ENCODE measurements at places on chromosomes 3 and 15.

DNA sequence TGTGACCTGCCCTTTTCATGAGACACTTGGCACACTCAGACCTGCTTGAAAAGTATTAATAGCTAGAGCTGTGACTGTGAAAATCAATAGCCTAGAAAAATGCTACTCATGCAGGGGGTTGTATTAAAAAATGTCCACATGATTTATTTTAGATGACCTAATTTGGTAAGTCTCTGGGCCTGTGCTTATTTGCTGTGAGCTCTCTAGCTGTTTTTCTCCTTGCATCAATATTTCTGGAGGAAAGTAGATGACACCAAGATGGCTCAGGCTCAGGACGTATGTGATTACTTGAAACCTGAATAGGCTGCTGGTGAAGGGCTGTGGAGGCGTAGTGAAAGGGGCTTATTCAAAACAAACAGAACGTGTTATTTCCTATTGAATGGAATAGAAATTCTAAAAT is 29.5 kb downstream of the KCNAB1 start:
- DNase-seq, result no peak

- no peak for DNase-seq
Observed at GRCh38 chr3:8972639-8973038, 9.4 kb upstream of the RAD18 start.

DNA sequence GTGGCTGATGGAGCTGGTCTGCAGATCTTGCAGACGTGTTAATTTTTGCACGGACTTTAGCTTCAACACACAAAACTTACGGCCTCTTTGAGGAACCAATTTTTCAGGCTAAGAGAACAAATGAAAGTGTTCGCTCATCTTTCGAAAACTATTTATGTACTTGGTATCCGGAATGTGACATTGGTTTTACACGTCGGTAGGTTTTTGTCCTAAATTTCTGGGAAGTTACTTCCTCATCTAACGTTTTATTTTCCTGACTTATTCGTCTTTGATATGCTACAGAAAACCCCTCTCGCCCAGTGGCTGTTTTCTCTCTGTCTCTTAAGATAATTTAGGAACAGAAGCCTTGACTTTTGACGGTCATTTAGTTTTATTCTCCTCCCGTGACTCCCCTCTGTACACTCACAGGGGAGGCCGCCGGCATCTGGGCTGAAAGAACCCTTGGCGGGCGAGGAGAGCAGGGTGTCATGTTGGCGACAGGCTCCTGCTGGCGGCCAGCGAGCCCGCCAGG is 834 bp upstream of the GREM1 start:
- DNase-seq, result no peak

- DNase-seq, result peak; percentile 98
Observed at GRCh38 chr3:46228260-46229242, 13.7 kb upstream of the CCR3 start.

- no peak for DNase-seq
Observed at GRCh38 chr3:14118400-14119381, 6.0 kb downstream of the CHCHD4 start.

GRCh38 chr3:113712129-113712528 is 15.7 kb upstream of the USF3 start:
- no peak for DNase-seq

GRCh38 chr3:188627652-188628051 is 473.7 kb downstream of the LPP start:
- no peak for DNase-seq

DNA sequence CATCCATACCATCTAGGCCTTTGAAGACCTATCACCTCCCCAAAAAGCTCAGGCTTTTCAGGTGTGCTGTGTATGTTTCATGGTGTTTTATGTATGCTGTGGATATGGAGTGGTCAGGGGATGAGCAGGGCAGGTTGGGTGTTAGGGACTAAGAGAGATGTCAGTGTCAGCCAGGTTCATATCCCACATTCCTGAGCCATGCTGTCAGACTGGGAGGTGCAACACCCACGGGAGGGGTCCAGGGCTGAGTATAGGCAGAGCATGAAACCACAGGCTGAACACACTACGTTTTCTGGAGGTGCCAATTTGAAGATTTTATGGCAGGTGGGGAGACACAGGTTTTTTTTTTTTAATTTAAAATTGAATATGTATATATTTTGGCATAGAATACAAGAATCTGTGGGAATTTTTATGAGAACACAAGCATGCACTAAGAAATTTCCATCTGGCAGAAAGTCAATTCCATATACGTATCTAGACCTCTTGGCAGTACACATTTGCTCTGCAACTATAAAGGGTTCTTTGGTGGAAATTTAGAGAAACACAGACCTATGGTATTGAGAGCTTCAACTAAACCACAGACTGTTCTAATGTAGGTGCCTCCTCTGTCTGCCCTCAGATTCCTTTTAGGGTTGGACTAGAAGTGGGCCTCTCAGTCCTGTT is 101.9 kb upstream of the RNU6-1 start:
- DNase-seq, result no peak

- no peak for DNase-seq
Observed at GRCh38 chr3:43390255-43390588, 103.9 kb downstream of the SNRK start.

DNA sequence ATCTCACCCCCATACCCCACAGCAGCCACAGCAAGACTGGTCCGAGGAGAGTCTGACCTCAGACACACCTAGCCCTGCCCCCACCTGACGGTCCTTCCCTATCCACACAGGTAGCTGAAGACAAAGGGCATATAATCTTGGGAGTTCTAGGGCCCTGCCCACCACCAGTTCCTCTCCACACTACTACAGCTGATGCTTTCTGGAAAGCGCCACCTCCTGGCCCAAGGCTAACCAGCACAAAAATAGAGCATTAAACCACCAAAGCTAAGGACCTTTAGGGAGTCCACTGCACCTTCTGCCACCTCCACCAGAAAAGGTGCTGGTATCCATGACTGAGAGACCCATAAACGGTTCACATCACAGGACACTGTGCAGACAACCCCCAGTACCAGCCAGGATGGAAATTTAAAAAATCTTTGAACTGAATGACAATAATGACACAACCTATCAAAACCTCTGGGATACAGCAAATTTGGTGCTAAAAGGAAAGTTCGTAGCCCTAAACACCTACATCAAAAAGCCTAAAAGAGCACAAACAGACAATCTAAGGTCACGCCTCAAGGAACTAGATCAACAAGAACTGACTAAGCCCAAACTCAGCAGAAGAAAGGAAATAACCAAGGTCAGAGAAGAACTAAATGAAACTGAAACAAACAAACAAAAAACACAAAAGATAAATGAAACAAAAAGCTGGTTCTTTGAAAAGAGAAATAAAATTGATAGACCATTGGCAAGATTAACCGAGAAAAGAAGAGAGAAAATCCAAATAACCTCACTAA is 122.1 kb upstream of the TPRG1 start:
- DNase-seq, result no peak

DNA sequence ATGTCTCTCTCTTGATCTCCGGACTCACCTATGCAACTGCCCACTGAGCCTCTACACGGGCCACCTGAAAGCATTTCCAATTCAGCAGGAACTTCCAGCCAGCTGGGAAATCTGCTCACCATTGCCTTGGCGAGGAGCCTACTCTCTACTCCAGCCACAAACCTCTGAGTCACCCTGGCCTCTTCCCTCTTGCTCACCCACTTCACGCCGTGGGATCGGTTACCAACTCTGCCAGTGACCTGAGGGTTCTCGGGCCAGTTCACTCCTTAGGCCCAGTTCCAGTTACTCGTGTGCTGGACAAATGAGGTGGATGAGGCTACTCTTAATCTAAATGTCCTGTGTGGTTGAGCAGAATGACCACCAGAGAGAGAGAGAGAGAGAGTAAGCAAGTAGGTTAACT is 70.1 kb downstream of the CEMIP start:
- no peak for DNase-seq

GRCh38 chr15:66221126-66221525 is 32.4 kb downstream of the MEGF11 start:
- no peak for DNase-seq

DNA sequence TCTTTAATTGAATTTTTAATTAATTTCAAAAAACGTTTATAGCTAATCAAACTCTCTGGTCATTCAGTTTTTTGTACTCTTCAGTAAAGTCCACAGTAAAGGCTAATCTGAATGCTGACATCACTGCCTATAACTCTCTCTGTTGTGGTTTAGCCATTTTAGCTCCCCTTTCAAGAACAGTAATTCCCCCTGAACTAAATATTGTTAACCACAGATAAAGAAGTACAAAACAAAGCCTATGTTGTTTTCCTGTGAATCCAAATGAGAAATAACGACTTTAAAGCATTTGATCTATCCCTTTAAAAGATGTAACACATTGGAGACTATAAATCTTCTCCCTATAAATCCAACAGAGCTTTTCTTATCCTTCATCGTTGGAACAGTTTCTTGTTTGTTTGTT is 94.2 kb downstream of the ZBTB20 start:
- DNase-seq, result no peak

GRCh38 chr3:46186471-46187340 is 21.4 kb downstream of the CCR1 start:
- DNase-seq, result peak; percentile 88

DNA sequence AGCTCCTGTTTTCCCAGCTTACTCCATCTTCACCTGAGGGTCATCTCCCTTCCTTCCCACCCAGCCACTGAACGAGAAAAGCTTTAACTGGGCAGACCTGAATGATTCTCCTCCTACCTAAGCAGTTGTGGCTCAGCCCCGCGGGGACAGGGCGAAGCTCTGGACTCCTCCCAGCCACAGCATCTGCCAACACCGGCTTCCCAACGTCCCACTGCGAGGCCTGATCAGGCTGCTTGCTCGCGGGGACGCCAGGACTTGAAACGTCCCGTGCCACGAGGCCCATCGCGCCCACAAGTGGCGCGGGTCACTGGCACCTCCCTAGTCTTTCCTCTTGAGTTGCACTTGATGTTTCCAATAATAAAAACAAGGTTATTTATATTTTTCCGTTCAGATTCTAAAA is at the start of gene SPATA16:
Gene SPATA16 (minus strand): TSS at position 250 of the 400 bp plus-strand sequence. CDS start 23,504 bp downstream, outside the sequence.
- no peak for DNase-seq

GRCh38 chr3:193378706-193379105 is at the start of gene ATP13A5:
ATP13A5 (minus strand) TSS chr3:193378753; CDS start chr3:193378725, 28 bp downstream.
- DNase-seq, result no peak

DNA sequence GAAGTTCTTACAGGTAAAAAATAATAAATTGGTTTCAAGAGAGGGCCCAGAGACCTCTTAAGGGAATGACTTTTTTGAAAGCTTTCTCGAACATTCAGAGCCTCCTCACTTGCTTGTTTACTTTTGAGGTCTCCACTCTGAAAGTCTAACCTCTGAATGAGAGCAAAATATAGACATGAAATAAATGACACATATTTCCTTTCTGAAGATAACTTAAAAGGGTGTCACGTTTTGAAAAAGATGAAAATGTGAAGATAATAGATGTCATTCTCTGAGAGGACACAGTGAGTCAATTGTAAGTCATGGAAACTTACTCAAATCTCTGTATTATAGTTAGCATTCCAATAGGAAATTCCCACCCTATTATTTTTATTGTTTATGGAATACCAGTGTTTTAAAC is 44.6 kb downstream of the HACD2 start:
- DNase-seq, result no peak

DNA sequence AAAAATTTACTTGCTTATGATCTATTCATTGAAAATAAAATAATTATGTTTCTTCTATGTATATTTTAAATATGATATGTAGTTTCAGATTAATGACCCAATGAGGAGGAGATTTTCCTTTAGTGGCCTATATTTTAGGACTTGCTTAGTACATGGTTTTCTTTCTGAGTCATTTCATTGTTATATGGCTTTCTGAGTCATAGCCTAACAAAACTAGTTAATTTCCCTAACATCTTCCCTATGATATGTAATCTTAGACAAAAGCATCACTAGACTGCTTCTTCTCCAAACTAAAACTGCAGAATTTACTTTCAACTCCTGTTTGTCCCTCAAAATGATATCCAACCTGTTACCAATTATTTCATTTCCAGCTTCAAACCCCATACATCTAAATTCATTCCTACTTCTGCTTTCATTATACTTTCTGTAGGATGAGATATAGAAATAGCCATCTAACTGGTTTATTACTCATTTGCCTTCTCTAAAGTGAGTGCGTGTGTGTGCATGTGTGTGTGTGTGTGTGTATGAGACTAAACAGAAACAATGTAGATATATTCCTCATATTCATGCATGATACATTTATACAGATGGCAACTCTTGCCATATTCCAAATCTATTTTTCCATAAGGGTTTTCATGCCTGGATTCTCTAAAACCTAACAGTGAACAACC is 915.0 kb upstream of the GBE1 start:
- DNase-seq, result no peak

Measured in GF-D8 (cell line).